ENCODE measurements at places on chromosomes 1 and 21. TPM values are rescaled to one million over a fixed set of nuclear protein-coding genes. Genes with fewer than 3 reads are reported as not detected.

- no peak for DNase-seq
Measured at GRCh38 chr21:31531967-31532366, 127.5 kb upstream of the SOD1 start.

DNA sequence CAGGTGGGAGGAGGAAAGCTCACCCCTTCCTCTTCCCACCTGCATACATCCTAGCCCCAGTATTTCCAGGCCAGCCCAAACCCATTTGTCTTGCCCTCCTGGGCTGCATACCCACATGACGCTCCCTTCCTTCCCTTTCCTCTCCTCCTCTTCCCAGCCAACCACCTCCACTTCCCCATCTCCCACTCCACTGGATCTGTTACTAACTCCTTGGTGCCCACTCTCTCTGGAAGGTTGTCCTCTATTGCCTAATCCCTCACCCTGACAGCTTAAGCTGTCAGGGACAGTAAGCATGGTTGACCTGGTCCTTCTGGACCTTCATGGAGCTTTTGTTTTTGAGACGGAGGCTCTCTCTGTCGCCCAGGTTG lies 23.0 kb upstream of the SYNC start:
- DNase-seq: no peak

DNA sequence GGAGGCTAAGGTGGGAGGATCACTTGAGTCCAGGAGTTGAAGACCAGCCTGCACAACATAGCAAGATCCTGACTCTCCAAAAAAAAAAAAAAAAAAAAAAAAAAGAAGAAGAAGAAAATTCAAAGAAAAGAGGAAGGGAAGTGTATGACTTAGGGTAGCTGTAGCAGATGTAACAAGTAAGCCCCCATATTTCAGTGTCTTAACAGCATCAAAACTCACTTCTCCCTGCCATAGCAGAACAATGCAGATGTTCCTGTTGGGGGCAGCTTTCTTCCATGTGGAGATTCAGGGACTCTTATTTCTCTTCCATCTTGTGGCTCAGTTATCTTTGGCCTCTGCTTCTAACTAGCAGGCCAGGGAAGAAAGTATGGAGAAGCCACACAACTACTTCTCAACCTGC lies 10.2 kb upstream of the PTGFRN start:
- no peak for DNase-seq

- DNase-seq: no peak
Measured at GRCh38 chr1:40161888-40162397, 756 bp downstream of the RLF start.

DNA sequence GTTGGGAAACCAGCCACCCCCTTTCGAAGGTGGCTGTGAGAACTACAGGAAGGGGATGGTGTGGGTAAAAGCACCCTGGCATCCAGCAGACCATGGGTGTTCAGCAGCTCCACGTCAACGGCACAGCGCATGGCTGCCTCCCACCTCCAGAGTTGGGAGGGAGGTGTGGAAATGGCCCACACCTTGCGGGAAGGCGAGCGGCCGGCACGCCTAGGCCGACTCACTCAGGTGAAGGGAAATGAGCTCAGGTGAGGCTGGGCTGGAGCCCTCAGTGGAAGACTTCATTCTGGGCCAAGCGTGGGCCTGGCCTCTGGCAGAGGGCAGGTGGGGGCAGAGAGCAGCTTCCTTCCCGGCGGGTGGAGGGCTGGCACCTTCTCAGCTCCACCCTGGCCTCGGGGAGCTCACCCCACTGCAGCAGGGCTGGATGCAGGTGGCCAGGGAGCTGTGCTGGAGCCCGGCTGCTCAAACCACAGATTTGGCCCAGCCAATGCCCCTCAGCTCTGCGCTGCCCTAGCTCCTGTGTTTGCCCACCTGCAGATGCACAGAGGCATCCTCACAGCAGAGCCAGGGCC lies 24.8 kb upstream of the ALDH4A1 start:
- no peak for DNase-seq

DNA sequence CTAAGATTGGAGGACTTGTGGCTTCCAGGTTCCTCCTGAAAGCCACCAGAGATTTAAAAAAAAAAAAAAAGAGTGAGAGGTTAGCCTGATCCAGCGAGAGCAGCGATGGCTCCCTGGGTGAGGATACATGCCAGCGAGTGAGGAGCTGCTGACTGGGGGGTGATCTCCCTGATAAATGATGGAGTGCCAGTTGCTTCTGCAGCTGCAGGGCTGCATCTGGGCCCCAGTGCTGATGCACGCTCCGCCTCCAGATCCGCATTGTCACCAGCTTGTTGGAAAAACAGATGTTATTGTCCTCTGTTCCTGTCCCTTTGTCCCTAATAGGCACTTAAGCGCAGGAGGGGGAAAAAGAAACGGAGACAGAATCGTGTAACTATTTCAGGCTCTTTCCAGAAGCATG lies 28.6 kb downstream of the UBIAD1 start:
- no peak for DNase-seq

DNA sequence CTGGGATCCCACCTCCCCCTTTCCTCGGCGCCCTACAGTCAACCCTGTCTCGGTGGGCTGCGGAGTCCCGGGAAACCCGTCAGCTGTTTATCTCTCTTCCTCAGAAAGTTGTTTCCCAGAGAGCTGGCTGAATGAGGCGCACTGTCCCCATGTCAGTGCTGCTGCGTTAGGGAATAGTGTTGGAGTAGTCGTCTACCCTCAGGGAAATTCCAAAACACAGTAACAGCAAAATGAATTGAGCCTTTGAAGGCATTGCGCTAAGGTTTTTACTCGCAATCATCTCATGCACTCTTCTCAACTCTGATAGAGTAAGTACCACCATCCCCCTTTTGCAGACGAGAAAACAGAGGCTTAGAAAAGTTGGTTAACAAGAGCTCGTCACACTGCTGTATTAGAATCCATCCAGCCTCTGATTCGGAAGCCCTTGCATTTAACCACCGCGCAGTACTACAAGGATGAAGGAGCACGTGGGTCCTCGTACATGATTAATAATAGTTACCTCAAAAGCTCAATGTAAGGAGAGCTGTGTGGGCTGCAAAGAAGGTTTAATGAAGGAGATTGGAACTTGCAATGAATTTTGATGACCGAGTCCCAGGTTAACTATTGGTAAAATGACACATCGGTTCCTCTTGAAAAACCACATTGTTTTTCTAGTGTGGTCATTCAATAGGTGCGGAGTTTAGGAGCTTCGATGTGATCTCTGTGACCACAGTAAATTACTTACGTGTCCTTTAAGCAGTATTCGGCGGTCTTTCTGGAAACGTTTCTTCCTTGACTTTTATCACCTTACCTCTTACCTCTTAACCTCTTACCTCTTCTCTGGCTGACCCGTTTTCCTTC lies 788 bp upstream of the EDEM3 start:
- no peak for DNase-seq

DNA sequence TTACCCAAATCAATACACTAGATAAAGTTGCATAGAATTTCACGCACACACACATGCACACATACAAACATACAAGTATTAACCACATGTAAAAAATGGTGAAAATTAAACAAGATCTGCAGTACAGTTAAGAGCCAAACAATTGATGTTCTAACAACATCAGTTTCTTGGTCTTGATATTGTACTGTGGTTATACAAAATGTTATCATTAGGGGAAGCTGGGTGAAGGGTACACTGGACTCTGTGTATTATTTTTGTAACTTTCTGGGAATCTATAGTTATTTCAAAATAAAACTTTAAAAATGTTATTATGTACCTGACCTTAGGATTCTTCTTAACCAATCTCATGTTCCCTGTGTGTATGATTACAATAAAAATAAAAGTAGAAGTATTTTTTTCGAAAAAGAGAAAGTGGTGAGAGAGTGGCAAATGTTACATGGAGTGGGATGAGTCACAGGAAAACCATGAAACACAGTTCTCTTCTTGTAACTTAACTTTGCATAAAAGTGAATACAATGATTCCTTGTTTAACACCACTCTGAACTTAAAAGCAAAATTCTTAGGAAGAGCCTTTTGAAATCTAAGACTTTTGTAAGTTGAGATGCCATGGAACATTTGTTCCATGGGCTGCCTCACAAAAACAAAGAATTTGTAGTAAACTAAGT lies 101.6 kb upstream of the RUNX1 start:
- no peak for DNase-seq

- no peak for DNase-seq
Measured at GRCh38 chr1:208820580-208821212, 576.5 kb upstream of the PLXNA2 start.

GRCh38 chr21:42456457-42456856 lies 39.6 kb downstream of the RSPH1 start:
- DNase-seq: no peak

GRCh38 chr1:70978623-70979022 lies 69.0 kb downstream of the PTGER3 start:
- peak; percentile 78 for DNase-seq

DNA sequence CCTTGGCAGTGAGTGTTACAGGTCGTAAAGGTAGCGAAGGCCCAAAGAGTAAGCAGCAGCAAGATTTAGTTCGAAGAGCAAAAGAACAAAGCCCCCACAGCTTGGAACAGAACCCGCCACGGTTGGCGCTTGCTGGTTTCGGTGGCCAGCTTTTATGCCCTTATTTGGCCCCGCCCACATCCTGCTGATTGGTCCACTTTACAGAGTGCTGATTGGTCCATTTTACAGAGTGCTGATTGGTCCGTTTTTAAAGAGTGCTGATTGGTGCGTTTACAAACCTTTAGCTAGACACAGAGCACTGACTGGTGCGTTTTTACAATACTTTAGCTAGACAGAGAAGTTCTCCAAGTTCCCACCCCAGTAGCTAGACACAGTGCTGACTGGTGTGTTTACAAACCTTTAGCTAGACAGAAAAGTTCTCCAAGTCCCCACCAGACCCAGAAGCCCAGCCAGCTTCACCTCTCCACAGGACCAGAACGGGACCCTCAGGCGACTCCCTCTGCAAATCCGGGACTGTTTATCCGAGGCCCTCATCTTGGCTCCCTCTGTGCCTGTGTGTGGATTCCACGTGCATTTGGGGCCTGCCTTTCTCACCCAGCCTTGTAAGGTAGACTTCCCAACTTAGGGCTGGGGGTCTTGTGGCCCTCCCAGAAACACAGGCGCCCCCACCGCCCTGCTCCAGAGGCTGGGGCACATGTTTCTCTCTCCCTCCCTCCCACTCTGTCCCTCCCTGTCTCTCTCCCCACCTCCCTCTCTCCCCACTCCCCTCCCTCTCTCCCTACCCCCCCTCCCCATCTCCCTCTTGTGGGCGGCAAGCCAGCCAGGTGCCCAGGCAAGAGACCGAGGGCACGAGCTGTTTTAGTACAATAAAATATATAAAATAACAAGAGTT lies 12.6 kb downstream of the FTCD start:
- DNase-seq: no peak

DNA sequence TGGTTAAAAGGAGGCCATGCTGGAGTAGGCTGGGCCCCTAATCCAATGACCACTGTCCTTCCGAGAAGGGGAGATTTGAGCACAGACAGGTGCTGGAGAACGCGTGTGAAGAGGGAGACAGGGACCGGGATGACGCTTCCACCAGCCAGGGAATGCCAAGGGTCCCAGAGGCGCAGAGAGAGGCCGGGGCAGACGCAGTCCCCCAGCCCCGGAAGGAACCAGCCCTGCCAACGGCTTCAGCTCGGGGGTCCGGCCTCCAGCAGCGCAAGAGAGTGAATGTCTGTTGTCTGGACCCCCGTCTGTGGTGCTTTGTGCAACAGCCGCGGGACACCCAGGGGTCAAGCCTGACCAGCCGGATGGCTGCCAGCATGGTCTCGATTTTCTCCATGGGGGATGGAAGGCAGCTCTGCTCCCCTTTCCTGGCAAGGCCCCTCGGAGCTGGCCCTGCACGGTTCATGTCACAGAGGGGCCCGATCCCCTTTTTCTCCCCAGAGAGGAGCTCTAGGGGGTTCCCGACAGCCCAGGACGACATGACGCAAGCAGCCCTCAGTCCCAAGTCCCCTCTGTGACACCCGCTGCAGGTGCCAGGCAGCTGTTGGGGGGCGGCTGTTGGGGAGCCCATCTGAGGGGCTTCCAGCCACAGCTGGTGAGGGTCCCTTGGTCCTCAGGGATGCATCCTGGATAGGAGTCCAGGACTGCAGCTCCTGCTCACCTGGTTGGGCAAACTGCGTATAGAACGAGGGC lies 73.5 kb downstream of the SIK1 start:
- no peak for DNase-seq

DNA sequence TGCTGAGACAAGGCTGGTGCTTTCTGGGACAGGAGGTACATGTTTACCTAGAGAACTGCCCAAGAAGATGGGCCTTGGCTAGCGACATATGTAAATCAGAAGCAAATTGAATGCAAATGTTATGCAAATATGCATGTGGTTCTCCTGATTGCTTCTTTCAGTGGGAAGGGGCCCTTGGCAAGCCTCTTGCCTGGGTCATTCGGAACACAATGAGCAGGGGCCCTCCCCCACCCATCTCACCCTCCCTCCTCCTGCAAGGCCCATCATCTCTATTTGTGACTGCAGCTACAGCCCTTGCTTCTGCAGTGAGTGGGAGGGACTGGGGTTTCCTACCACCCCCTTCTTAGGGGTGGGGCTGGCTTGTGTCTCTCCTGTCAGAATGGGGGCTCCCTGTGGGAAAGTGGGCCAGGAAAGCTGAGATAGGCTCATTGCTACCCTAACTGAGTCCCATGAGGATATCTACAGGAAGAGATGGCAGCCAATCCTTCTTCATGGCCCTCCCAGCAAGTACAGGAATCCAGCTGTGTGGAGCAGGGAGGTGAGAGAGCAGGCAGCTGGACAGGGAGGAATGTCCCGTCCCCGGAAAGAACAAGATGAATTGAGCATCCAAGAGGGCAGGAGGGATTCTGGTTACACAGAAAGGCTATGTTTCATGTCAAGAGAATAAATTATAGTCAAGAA lies 31.0 kb downstream of the FOXD2 start:
- DNase-seq: no peak

DNA sequence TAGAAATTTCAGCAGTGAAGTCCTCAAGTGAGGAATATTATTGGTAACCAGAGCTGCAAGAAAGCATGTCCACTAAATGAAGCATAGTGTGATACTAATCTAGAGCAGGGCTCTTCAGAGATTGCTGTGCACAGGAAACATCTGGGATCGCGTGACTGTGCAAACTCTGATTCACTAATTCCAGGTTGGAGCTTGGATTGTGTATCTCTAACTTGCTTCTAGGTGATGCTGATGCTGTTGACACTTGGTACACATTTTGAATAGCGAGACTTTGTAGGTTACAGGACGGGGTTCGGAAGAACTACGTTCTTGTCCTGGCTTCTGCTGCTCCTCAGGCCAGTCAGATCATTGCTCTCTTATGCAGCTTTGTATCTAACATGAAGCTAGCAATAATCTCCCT lies 66.5 kb downstream of the PRRX1 start:
- no peak for DNase-seq

The FLG2 gene
- total RNA-seq: not detected

The SLAMF1 gene
- total RNA-seq: not detected

The SLC30A2 gene
- not detected for total RNA-seq

The IVL gene
- total RNA-seq: not detected

The MTMR11 gene
- 2.6 TPM for total RNA-seq

The CD1E gene
- not detected for total RNA-seq

The KRTAP12-2 gene
- total RNA-seq: not detected

The AMIGO1 gene
- total RNA-seq: 0.72 TPM

Data from H4 (cell line).